ENCODE measurements at places on chromosomes 16 and 17. TPM values are rescaled to one million over a fixed set of nuclear protein-coding genes. Genes with fewer than 3 reads are reported as not detected.

The KRTAP3-1 gene
- polyA plus RNA-seq = not detected

The PNMT gene
- 2.5 TPM for polyA plus RNA-seq

The TMIGD1 gene
- polyA plus RNA-seq = not detected

The KCNH4 gene
- not detected for polyA plus RNA-seq

Measured in muscle of leg (tissue), 16 donors.